ENCODE measurements at places on chromosomes 2 and 18. TPM values are rescaled to one million over a fixed set of nuclear protein-coding genes. Genes with fewer than 3 reads are reported as not detected.

DNA sequence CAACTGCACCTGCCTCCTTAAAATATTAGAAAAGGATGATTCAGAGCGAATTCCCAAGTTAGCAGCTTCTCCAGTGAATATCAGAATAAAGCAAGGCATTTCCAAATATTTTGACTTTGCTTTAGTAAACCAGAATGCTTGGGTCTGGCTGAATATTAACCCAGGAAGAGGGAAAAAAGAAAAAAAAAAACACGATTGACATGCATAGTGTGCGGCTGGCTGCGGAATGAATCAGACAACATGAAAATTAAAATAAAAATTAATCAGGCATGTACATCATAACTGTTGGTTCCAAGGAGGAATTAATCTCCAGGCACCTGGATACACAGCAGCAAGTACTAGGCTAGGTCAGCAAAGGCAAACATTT lies 105.8 kb upstream of the NCKAP5 start:
- no peak for DNase-seq

GRCh38 chr18:23154030-23154429 lies 18.7 kb downstream of the CABLES1 start:
- DNase-seq, result no peak

- no peak for DNase-seq
Observed at GRCh38 chr2:120476141-120476540, 130.2 kb downstream of the INHBB start.

GRCh38 chr18:63895190-63895589 lies 7.7 kb downstream of the SERPINB2 start:
- no peak for DNase-seq

- peak; percentile 23 for DNase-seq
Observed at GRCh38 chr18:24530630-24531111, 70.2 kb downstream of the HRH4 start.

DNA sequence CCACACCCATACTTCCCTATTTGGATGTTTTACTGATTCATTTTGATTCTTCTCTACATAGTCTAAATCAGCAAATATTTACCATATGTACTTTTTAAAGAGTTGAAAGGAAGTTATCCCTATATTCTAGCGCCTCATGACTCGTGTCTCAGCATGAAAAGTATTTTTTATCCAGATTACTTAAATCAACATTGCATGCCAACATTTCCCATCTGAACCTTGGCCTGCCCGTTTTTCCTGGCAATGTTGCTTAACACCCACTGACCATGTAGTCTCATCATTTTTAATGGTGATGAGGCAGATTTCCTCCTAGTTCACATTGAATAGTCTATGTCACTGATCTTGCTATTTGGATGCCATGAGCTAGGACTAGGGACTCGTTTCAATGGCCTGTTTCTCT lies 13.2 kb upstream of the SCYGR5 start:
- DNase-seq, result no peak

DNA sequence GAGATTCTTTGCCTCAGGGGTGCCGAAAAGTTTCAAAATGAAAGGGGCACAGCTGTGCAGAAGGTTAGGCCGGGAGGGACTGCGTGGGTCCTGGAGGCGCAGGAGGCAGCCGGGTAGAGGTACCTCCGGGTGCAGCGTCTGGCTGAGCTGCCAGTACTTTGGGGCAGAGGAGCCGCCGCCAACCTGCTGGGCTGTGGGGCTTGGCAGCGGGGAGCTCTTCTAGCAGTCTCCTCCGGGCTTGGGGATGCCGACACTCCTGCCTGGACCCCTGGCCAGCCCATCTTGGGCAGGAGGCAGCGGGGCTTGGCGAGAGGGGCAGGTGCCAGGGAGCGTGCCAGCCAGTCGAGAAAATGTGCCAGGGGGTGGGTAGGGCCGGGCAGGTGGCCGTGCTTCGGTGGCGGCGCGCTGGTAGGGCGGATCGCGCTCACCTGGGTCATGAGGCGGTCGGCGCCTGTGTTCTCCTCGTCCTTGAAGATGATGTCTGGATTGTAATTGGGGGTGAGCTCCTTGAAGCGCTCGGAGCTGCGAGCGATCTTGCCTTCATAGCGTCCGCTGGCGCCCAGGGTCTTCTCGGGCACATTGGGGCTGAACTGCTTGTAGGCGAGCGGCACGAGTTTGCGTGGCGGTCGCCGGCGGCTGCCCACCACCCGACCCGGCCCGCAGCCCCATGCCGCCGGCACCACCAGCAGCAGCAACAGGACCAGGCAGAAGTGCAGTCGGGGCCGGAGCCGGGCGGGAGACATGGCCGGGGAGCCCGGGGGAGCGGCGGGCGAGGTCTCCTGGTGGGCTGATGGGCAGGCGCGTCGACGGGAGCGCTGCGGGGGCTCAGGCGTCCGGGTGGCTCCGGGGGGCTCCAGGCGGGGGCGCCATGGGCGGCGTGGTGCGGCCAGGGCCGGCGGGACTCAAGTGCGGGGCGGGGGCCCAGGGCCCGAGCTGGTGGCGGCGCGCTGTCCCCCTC lies 717 bp downstream of the IHH start:
- no peak for DNase-seq

GRCh38 chr18:49456794-49457193 lies 3.7 kb downstream of the DYM start:
- no peak for DNase-seq

DNA sequence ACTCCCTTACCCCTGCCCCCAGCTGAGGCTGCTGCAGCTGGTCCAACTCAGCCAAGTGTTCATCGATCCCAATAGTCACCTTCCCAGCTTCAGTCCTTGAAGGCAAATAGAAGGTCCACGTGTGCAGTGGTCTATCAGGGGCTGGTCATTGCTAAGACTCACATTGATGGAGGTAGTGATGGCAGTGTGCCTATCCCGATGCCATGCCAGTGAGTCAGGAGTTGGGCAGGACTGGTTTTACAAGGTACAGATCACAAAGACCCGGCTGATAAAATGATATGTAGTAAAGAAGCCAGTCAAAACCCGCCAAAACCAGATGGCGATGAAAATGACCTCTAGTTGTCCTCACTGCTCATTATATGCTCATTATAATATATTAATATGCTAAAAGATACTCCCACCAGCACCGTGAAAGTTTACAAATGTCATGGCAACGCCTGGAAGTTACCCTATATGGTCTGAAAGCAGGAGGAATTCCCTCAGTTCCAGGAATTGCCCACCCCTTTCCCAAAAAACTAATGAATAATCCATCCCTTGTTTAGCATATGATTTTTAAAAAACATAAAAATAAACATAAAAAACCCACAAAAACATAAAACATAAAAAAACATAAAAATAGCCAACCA lies 2.9 kb upstream of the C2orf80 start:
- DNase-seq, result no peak

DNA sequence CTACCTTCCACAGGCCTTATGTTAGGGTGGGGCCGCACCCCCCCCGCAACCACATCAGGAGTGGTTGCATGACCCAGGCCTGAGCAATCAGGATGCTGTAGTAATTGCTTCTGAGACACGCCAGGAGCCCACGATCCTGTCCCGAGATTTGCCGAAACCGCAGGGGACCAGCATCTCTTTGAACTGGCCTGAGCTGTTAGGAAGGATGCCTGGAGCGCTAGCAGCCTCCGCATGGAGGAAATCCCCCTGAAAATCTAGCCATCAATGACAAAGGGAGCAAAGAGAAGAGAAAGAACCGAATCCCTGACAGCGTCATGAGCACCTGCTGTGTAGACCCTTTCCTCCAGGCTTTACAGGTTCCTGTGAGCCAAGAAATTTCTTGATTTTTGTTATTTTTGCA lies 8.7 kb upstream of the TEX44 start:
- DNase-seq, result no peak

DNA sequence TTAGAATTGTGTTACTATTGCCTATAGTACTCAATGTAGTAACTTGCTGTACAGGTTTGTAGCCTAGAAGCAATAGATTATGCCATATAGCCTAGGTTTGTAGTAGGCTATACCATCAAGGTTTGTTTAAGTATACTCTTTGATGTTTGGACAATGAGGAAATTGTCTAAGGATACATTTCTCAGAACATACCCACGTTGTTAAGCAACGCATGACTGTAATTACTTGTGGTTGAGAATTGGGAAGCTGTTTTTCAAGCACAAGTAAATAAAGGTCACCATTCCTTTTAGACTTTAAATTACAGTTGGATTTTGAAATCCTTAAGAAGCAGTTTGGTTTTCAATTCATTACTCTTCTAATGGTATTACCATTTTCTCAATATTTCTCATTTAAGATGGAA lies 89.8 kb upstream of the KCNH7 start:
- no peak for DNase-seq

DNA sequence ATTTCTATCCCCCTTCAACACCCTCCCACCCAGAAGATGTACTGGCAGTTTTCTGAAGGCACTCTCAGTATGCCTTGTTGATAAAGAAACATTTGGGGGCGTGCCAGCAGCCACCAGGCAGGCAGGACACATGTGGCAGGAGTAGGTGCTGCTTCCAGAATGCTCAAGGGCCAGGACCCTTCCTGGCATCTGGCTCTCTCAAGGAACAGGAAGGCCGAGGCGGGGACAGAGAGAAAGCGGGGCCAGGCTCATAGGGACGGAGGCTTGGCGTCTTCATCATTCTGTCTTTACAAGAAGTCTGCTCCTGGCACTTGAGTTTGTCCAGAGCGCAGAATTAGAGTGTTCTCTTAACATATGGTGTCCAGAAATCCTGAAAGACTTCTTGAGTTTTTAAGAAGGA lies 121.6 kb downstream of the FAM210A start:
- no peak for DNase-seq

- no peak for DNase-seq
Observed at GRCh38 chr2:19617257-19617848, 258.9 kb upstream of the OSR1 start.

GRCh38 chr18:13716916-13717315 lies 9.4 kb downstream of the FAM210A start:
- DNase-seq, result no peak

GRCh38 chr2:217636991-217637561 lies 365.7 kb downstream of the TNS1 start:
- DNase-seq, result no peak

GRCh38 chr2:223759569-223760430 lies 77.6 kb downstream of the AP1S3 start:
- no peak for DNase-seq

- no peak for DNase-seq
Observed at GRCh38 chr2:47127862-47128543, 27.1 kb downstream of the STPG4 start.

- no peak for DNase-seq
Observed at GRCh38 chr2:86055314-86055713, 50.4 kb downstream of the POLR1A start.

DNA sequence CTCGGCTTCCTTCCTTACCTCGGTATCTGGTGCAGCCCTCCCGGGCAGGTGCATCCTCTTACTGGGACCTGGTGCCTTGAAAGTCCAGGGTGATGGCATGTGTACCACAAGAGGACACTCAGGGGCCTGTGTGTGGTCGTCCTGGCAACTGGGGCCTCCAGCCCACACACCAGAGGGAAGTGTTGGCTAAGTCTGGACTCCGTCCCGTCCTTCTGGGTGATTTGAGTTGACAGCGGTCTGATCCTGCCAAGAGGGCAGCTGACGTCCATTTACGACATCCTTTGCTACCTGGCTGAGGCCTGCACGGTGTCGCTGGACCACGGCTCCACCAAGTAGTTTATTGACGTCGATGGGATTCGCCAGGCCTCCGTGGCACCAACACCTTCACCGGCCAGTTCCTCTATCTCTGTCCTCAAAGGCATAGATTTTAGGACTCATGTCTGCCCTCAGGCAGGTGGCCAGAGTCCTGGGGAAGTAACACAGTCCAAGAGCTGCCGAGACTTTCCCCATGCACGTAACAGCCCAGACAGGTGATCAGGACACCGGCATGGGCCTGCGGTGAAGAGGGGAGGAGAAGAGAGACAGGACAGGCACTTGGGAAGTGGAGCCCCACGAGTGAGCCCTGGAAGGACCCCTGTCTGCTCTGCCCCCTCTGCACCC lies 186.0 kb upstream of the HDAC4 start:
- DNase-seq, result no peak

DNA sequence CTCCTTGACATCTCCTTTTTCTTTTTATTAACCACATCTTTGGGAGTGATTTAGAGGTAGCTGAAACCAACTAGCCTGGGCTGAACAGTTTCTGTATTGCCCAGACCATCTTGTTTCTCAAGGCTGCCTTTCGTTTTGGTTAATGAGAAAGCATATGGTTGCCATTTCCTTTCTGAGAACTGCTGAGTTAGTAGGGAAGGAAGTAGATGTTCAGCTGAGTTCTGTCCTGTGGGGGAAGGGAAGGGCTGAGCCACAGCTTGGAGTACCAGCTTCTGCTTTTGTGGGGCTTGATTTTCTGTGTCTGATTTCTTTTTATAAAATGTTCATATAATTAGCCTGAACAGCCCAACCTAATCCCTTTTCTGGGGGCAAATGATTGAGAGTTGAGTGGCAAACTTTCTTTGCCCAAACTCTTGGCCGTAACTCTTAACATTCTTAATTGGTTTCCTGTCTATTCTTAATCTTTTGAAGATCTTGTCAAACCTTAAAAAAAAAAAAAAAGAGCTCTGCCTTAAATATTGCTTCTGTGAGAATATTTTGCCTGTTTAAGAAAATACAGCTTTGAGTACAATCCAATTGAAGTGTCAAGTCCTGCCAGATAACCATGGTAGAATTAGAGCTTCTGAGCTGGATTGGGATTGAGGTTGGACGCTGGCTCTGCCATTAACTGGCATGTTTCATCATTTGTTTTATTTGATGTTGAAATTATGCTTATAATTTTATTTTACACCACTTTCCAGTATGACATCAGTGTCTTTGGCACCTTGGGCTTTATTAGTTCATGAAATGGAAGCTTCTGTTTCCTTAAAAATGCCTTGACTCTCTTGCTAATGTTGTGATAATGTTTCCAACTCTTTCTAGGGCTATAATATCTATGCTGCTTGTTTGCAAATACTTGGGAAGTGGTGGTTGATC lies 1.9 kb upstream of the NABP1 start:
- peak; percentile 80 for DNase-seq

The PLB1 gene
- total RNA-seq, result 1.6 TPM

The SPDYA gene
- 2.0 TPM for total RNA-seq

The DSG3 gene
- total RNA-seq, result not detected

The RND3 gene
- not detected for total RNA-seq

The TMEM185B gene
- 12.2 TPM for total RNA-seq

The ZC3H8 gene
- total RNA-seq, result 15.5 TPM

The NMUR1 gene
- not detected for total RNA-seq
